RKO (cell line): ENCODE measurements at places on chromosomes 12 and 14.

GRCh38 chr12:28110329-28110728 is 79.9 kb upstream of the CCDC91 start:
- DNase-seq, result peak; percentile 15

DNA sequence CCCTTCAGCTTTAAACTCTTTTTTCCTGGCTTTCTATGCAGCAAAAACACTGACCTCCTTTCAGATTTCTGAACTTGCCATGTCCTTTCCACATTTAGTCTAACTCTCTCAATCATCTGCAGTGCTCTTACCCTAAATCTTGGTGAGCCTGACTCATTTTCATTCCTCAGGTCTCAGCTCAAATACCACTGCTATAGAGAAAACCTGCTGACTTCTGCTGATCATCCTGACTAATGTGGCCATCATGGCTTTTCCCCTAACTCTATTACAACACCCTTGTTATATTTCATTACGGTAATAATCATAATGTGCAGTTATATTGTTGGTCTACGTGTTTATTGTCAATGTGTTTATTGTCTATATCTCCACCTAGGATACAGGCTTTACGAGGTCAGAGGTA is 207.3 kb upstream of the OR4E1 start:
- DNase-seq, result no peak

- DNase-seq, result no peak
Observed at GRCh38 chr12:66587912-66588311, 91.0 kb downstream of the GRIP1 start.

GRCh38 chr14:58282925-58283593 is 15.3 kb upstream of the ARID4A start:
- no peak for DNase-seq

- DNase-seq, result no peak
Observed at GRCh38 chr12:23614280-23614679, 335.2 kb downstream of the SOX5 start.

DNA sequence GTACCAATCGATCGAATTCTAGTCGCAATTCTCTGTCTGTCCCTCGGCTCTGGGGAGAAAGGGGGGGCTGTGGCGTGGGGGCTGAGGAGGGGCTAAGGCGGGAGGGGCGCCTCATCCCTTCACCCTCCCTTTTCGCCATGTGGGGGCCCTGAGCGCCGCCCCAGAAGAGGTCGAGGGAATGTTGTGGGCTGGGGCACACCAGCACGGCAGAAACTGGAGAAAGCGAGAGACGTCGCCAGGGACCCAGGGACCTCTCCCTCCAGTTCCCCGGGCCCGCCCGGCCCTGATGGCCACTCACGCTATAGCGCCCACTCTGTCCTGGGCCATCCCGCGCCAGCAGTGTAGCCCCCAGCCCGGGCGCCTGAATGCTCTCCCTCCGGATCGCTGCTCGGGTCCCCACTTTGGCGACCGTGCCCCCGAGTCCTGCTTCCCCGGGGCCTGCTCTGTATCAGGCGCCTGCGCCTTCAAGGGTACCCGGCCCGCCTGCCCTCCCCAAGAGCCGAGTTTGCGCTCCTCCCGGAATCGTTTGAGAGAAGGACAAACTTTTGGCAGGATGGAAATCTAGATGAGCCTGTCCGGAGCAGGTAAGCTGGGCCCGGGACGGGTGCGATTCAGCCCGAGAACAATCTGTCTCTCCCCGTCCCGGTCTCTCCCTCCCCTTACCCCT is 62.6 kb downstream of the SMUG1 start:
- DNase-seq, result no peak

- DNase-seq, result no peak
Observed at GRCh38 chr14:92668276-92668973, 80.0 kb downstream of the LGMN start.

GRCh38 chr14:75614179-75614578 is 35.8 kb downstream of the FLVCR2 start:
- no peak for DNase-seq

- no peak for DNase-seq
Observed at GRCh38 chr12:92146497-92147224, 1.0 kb upstream of the BTG1 start.

- DNase-seq, result no peak
Observed at GRCh38 chr12:118206107-118206412, 70.1 kb downstream of the PEBP1 start.

DNA sequence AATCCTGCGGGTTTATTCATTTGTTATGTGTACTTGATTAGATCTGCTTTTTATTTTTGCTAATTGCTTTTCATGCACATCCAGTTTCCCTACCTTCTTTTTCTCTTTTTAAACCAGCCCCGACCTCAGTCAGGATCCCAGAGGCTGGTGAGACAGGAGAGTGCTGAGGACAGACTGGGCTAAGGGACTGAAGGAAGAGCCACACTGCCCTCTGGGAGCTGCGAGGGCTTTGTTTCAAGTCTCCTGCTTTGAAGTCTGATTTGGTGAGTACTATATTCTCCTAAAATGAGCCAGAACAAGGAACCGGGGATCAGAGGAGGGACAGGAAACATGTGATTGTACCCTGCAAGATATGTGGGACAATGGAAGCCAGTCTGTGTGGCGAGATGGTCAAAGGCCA is 23.9 kb downstream of the PRICKLE1 start:
- DNase-seq, result no peak

GRCh38 chr14:90455100-90455571 is 58.3 kb downstream of the CALM1 start:
- no peak for DNase-seq
